Activated CD4-positive, alpha-beta memory T cell treated with anti-CD3 and anti-CD28 coated beads for 36 hours (primary cell): ENCODE measurements at places on chromosomes 7 and 10. TPM values are rescaled to one million over a fixed set of nuclear protein-coding genes. Genes with fewer than 3 reads are reported as not detected.

GRCh38 chr10:86254526-86255174 lies 111.9 kb downstream of the GRID1 start:
- no peak overlapping the region for H3K4me3 ChIP-seq
- peaks cover 5% of the 10 kb centered on the region for H3K27me3 ChIP-seq

DNA sequence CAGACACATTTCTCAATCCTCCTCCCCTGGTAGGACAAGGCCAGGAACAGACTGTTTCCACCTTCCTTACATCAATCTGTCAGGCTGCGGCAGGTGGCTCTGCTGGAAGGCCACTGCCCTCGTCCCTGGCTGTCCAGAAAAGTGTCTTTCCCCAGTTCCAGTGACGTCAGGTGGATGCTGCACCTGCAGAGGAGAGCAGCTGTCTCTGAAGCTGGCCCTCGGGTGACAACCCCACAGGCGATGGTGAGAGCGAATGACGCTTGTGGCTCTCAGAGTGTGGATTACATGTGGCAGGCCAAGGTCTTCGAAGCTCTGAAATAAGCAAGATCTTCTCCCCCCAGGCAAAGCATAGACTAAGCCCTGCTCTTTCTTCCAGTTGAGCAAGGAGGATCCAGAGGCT lies 146.9 kb upstream of the RET start:
- H3K27me3 ChIP-seq, result peaks cover 39% of the 10 kb centered on the region
- H3K4me3 ChIP-seq, result no peak overlapping the region
- DNase-seq, result no peak
- no peaks in the 10 kb centered on the region for H3K36me3 ChIP-seq
- peaks cover 13% of the 10 kb centered on the region for H3K4me1 ChIP-seq

DNA sequence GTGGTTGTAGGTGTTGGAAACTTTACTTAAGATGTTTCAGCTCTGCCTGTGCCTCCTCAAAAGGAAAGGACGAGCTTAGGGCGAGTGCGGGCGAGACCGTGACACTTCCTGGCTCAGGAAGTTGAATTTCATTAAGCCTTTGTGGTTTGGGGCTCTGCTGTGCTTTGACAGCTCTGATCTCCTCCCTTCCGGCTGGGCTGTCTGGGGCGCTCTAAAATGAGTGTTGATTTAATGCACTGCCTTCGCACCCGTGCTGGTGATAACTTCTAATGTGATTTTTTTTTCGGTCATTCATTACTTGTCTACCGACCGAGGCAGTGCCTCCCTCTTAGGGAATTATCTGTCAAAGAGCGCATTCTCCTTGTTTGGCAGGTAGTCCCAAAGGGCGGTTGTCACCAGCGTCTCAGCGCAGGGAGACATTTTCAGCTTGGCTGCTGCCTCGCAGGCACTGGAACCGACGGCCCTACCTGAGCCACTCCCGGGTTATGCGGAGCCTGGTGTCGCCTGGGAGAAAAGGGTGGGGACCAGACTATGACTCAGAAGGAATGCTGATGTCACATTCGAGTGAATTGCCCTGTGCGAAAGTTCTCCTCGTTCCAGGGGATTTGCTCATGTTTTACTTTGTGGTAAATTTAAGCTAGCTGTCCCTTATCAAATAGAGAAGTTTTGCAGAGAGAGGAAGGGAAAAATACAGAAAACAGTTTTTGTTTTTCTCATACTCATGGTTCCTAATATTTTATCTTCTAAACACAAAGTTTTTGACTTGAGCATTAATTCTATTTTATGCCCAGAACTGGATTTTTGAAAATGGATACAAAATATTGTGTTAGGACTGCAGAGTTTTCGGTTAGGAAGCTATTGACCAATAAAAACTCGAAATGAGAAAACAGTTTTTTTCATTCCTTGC lies 920 bp downstream of the TES start:
- H3K4me1 ChIP-seq, result peaks cover 55% of the 10 kb centered on the region
- H3K27me3 ChIP-seq, result no peaks in the 10 kb centered on the region
- H3K36me3 ChIP-seq, result peaks cover 9% of the 10 kb centered on the region
- peak overlapping the region; percentile 96 for H3K4me3 ChIP-seq
- H3K27ac ChIP-seq, result peak overlapping the region; percentile 99

GRCh38 chr10:117541909-117542705 lies 439 bp upstream of the EMX2 start:
- peak; percentile 27 for DNase-seq
- peak overlapping the region; percentile 24 for H3K27ac ChIP-seq
- H3K27me3 ChIP-seq, result peaks cover 70% of the 10 kb centered on the region
- H3K4me3 ChIP-seq, result peak overlapping the region; percentile 36
- no peaks in the 10 kb centered on the region for H3K36me3 ChIP-seq

DOCK1 gene
- 0.22 TPM for total RNA-seq

LRRC61 gene
- total RNA-seq, result 26.1 TPM
